Substantia nigra (tissue), 51 donors: ENCODE measurements at places on chromosomes 12 and 14.

DNA sequence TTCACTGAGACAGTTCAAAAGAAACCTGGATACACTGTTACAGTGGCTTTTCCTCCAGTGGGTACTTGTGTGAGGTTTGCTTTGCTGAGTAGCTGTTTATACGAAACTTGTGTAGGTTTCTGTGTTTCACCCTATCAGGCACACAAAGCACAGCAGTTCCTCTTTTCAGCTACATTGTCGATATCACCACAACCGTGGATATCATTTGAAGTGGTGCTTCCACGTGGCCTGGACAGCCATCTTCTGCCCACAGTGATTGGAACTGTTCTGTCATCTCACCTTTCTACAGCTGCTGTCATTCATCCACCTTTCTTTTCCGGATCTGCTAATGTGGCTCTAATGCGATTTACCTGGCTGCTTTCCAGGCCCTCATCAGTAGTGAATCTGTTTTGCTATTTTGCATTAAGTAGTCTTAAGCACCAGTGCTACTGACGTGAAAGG is 368.8 kb downstream of the SYT1 start:
- DNase-seq, result no peak

DNA sequence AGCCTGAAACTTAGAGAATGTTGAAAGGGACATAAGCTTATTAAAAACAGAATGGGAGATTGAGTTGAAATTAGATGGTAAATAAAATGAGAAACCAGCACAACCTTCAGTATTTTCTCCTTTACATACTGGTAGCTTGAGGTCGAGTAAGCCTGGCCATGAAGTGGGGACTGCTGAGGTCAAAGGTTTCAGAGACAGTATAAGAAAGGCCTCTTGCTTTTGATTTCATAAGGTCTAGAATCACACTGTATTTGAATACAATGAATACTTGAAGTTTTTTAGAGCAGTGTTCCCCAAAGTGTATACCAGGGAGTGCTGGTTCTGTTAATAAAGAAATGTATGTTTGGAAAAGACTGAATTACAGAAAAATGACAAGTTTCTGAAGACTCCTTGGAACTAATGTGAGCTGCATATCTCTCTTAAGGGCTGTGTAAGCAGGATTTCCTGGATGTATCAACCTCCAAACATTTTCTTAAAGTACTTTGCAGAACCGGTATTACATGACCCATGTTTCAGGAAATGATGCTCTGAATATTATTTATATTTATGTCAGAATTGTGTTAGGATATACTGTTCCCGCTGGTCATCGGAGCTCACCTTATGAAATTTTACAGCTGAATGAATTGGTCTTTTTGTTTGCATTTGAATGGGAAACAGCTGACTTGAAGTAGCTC is 85.0 kb downstream of the AKAP6 start:
- no peak for DNase-seq

DNA sequence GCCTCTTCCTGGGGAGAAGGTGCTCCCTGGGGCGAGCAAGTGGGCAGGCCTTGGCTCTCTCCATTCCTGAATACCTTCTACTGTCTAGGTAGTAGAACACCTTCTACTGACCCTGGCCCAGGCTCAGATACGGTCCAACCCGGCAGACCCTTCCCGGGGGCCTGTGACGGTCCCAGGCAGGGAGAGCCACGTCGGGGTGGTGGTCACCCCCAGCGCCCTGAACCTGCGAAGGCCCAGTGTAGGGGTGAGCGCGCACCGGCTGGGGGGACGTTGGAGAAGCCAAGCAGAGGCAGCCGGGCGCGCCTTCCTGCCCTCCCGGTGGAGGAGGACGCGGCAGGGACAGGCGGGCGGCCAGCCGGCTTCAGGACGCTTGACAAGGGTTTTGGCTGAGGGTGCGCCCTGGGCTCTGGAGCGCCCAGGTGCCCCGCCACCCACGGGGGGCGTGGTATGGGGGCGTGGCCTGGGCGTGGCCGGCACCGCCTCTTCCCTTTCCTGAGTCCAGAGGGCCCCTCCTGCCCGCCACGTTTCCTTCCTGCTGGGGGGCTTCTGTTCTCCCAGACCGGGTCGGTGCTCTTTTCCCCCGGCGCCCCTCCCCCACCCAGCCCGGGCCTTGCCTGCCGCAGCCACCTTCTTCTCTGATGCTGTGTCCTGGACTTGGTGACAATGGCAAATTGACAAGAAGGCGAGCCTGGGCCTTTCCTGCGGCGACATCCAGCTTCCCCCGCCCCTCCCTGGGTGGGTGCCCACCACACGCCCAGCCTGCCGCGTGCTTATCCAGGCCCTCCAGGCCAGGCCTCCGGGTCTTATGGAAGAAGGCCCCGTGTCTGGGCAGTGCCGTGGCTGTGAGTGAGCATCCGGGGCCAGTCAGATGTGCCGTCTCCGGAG is 24.5 kb upstream of the PPP1R13B start:
- no peak for DNase-seq

DNA sequence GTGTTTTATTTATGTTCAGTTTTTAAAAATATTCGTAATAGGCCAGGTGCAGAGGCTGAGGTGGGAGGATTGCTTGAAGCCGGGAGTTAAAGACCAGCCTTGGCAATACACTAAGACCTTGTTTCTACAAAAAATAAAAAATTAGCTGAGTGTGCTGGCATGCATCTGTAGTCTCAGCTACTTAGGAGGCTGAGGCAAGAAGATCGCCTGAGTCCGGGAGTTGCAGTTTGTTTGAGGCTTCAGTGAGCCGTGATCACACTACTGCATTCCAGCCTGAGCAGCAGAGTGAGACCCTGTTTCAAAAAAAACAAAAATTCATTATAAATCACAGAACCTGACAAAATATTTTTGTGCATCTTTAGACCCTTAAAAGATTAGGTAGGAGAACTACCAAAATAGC is 240.1 kb upstream of the ARHGAP5 start:
- no peak for DNase-seq

DNA sequence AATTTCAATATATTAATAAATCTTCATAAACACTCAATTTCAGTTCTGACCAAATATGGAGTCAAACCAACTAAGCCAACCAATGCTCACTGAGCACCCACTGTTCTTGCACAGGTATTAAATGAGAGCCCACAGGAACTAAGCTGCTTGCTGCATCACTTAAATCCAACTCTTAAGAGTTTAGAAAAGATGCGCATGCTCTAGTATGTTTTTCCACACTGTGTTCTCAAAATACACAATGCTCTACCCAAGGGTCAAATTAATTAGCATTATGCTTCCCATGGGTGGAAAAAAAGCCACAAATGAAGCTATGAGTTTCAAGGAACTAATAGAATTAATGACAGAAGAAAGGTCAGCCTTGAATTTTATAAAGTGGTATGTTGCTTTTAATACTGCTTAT is 3.7 kb upstream of the GPHB5 start:
- no peak for DNase-seq

GRCh38 chr12:110286623-110287022 is 5.6 kb downstream of the ATP2A2 start:
- DNase-seq, result no peak

DNA sequence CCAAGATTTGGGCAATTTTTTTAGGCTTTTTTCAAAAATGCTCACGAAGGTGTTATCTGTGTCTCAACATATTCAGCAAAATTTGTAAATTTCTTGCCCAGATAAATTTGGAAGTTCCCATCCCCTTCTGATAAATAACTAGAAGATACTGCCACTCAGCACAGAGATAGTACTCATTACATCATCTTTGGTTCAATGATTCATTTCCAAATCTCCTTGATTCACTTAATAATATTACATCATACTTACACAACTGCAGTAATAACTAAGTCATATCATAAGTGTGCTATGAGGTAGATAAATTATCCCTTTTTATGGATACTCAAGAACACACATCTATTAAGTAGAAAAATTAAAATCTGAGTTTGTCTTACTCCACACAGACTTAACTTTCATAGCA is 89.4 kb downstream of the RPAP3 start:
- DNase-seq, result no peak

GRCh38 chr14:102606296-102606695 is 13.8 kb downstream of the RCOR1 start:
- DNase-seq, result no peak

- no peak for DNase-seq
Observed at GRCh38 chr12:76706761-76707160, 57.2 kb upstream of the ZDHHC17 start.

DNA sequence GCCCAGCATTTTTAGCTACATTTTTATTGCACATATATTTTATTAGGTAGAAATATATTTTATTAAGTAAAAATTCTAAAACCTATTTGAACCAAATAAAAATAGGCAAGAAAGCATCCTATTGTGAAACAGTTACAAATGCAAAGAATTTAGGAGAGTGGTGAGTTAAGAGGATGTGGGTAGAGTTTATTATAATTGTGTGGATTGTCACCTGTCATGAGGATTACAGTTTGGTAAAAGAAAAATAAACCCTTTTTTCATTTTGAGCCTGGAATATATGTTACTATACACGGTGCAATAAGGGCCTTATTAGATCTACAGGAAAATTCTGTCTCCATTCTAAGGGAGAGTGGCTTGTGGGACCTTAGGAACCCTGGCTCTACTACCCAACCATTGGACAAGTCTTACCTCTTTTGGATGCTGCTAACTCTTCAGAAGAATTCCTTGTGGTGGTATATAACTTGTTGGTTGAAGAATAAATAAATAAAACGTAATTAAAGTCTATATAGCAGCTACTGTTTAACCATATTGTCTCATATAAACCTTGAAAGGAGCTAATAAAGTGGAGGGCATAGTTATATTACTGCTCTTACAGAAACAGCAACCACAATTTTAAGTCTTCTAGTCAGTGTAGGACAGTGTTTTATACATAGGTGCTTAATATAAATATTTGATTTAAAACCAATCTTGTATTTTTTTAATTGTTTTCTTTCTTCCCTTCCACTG is 67.8 kb downstream of the FGD4 start:
- DNase-seq, result no peak

- no peak for DNase-seq
Observed at GRCh38 chr14:101732118-101732517, 29.4 kb upstream of the PPP2R5C start.

- DNase-seq, result no peak
Observed at GRCh38 chr12:4742416-4742970, 22.3 kb downstream of the GALNT8 start.

DNA sequence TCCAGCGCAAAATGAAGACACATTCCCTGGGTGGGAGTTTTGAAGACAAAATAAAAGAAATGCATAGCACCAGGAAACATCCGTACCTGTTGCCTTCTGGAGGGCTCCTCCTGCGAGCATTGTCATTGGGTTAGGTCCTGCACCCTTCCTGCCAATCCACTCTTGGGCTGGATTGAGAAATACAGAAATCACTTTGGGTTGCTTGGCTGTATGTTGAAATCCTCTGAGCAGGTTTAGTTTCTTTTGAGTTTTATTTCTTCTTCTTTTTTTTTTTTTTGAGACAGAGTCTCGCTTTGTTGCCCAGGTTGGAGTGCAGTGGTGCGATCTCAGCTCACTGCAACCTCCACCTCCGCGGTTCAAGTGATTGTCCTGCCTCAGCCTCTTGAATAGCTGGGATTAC is 67.6 kb downstream of the ARF6 start:
- DNase-seq, result no peak

GRCh38 chr14:94679106-94679810 is 67.1 kb downstream of the SERPINA3 start:
- DNase-seq, result no peak

DNA sequence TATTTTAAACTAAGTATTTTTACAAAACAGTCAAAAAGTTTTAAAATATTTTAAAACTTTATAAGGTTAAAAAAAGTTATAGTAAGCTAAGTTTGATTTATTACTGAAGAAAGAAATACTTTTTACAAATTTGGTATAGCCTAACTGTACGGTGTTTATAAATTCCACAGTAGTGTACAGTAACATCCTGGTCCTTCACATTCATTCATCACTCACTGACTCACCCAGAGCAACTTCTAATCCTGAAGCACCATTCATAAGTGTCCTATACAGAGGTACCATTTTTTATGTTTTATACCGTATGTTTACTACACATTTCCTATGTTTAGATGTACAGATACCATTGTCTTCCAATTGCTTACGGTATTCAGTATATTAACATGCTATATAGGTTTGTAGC is 170.0 kb downstream of the KLHL28 start:
- no peak for DNase-seq

GRCh38 chr14:55160989-55161388 is 30.4 kb downstream of the DLGAP5 start:
- no peak for DNase-seq

DNA sequence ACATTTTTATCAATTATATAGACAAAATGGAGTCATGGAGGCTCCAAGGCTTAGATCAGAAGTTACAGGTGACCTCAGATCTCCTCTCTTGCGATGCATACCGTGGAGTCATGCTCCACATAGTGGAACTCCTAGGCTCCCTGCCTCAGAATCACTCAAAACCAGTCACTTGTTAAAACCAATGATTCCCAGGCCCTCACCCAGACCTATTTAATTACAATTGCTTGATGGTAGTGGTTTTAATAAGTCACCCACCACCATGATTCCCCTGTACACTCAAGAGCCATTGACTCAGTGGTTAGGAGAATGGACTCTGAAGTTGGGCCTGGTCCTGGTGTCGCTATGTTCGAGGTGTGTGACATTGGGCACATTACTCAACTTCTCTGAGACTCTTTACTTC is 26.9 kb downstream of the IFNG-AS1 start:
- no peak for DNase-seq

- no peak for DNase-seq
Observed at GRCh38 chr12:114190971-114191370, 215.0 kb downstream of the TBX5 start.

- no peak for DNase-seq
Observed at GRCh38 chr12:46430340-46430948, 57.9 kb upstream of the SLC38A2 start.

- no peak for DNase-seq
Observed at GRCh38 chr14:95071649-95072280, 85.6 kb downstream of the DICER1 start.

- DNase-seq, result no peak
Observed at GRCh38 chr12:88518863-88519403, 61.3 kb downstream of the KITLG start.

DNA sequence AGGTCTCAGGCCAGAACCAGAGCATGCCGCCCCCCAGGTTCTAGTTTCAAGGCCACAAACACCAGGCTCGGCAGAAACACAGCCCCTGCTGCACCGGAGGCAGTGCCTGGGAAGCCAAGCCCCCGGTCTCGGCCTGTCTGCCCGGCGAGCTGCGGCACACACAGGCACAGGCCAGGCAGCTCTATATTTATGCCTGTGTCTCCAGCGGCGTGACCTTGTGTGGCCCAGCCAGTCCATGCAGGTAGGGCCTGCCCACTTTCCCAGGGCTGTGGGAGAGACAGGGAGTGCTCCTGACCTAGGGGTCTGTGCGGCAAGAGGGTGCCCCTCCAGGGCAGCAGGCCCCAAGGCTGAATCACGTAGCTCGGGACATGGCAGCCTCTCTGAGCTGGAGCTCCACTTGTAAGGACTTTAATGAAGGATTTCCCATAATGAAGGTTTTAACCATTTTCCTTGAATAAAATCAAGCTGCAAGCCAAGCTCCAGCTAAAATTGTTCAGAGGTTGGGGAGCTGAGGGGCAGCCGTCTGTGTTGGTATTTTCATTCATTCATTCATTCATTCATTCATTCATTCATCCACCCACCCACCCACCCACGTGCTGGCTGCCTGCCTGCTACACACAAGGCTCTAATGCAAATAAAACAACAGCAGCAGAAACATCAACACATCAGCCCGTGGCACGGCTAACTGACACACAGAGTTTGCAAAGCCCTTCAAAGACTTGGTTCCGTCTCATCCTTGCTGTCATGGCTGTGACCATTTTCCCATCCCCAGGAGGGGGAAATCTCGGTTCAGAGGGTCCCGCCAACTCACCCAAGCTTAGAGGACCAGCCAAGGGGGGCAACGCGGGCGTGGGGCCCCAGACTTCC is 92.0 kb downstream of the RFLNA start:
- DNase-seq, result no peak
